ENCODE measurements at places on chromosomes 11 and 22. TPM values are rescaled to one million over a fixed set of nuclear protein-coding genes. Genes with fewer than 3 reads are reported as not detected.

Gene SNRPD3
- 57.5 TPM for total RNA-seq

Gene ZNF280B
- total RNA-seq = 1.5 TPM

Gene ZFPL1
- total RNA-seq = 38.6 TPM

Gene DDI1
- total RNA-seq = not detected

All from osteoblast (primary cell).